Stimulated activated CD4-positive, alpha-beta T cell treated with anti-CD3 and anti-CD28 coated beads, Interleukin-15, amount 100 ng/mL, for 24 hours (primary cell): ENCODE measurements at places on chromosomes 4 and X.

DNA sequence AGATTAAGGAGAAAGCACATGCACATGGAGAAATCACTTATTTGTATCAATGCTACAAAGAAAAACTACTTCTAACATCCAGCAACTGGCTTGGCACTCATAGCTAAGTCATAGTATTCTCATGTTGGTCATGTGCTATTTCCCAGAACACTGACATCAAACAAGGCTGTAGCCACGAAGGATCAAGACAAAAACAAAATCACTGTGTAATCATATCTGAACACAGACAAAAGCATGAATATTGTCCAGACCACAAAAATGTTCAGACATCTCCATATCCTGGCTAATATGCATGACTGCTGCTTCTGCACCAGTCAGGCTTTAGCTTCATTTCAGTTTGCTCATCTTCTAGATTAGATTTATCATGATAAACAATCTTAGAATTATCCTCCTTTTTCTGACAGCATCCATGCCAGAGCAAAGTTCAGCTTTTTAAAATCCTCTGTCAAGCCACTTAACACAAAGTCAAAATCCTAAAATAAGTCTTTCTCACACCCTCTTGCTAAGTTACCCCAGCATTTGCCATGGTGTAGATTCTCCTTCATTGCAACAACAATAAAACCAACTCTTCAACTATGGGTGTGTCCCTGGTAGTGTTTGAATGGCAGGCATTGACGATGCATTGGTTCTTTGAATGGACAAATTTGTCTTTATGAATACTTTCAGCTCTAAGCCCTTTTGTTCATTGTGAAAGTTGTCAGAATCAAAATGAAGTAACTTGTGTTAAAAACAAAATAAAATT lies 39.1 kb upstream of the NPFFR2 start:
- DNase-seq, result no peak

DNA sequence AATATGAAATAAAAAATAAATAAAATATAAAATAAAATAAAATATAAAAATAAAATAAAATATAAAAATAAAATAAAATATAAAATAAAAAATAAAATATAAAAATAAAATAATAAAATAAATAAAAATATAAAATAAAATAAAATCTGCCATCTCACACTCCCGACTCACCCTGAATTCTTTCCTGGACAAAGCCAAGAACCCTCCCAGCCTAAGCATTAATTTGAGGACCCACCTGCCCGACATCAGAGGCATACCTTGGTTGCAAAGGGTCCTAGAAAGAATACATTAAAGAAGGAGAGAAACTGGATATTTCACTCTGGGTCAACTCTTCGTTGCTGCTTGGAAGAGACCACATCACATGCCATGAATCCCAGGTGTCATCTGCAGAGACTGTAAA lies 138.3 kb downstream of the CRLF2 start:
- DNase-seq, result no peak

DNA sequence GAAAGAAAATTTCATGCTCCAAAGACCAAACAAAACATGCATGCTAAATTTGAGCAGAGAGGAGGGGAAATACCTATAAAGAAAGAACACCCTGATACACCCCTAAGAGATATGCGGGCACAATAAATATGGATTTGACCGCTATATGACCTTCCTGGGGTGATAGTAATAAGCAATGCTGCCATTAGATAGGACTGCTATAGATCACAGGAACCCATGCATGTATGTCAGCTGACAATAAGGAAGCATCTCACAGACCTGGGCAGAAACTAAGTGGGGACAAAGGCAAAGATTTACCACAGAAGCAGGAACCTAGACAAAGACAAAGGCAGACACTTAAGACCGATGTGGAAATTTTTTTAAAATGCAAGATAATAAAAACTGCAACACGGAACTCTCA lies 21.3 kb downstream of the ZNF721 start:
- no peak for DNase-seq

GRCh38 chrX:40266490-40267333 lies 169.0 kb upstream of the BCOR start:
- peak; percentile 67 for DNase-seq

GRCh38 chr4:125432078-125432477 lies 117.3 kb downstream of the FAT4 start:
- DNase-seq, result no peak

DNA sequence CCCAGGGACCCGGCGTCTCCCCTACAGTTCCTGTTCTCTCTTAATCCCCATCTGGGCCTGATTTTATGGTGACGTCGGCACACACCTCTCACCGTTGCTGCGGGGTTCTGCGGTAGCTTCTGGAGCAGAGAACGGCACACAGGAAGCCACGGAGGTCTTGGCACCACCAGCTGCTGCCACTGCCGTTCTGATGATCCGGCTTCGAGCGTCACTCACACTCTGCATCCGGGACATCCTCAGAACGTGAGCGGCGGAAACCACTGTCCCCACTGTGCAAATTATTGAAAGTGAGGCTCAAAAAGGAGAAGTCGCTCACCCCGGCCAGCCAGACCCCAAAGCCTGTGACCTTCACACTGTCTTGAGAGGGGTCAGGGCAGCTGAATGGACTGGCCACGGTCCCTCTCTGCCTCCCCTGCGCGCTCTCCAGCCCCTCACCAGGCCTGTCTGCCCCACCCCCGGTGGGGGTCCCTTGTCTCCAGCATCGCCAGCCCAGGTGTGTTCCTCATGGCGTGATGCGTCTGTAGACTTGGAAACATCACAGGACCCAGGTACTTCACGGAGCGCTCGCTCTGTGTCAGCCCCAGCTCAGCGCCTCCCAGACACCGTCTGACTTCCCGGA lies 201.1 kb downstream of the AFAP1 start:
- no peak for DNase-seq

DNA sequence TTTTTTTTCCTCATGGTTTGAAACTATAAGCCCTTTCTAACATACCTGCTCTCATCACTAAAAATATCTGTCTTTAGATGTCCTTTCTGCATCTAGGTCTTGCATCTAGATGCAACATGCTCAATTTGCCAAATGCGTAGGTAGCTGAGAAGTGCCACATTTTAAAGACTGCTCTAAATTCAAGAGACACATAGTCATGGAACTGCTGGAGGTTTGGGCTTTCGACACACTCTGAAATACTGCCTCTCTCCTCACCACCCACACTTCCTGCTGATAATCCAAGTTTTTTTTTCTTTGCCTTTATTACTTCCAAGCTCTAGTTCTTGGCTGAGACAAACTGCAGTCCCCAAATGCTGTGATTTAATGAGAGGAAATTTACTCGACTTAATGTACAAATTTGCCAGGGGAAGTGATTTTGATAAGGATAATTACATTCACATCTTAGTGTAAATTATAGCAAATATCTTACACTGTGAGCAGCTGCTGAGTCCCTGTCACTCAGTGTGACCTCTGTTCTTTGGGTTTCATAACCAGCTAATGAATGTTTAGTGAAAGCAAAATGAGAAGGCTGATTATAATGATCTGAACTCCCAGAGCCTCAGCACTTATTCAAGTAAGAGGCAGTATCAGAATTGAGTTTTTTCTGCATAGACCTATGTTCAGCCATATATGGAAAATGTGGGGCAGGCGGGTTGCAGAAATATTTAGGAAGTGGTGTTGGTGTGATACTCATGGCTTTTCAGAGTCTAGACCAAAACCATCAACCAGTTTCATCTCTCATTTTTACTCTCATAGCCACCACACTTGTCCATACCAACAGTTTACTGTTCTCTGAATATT lies 31.3 kb downstream of the DRD5 start:
- DNase-seq, result no peak

DNA sequence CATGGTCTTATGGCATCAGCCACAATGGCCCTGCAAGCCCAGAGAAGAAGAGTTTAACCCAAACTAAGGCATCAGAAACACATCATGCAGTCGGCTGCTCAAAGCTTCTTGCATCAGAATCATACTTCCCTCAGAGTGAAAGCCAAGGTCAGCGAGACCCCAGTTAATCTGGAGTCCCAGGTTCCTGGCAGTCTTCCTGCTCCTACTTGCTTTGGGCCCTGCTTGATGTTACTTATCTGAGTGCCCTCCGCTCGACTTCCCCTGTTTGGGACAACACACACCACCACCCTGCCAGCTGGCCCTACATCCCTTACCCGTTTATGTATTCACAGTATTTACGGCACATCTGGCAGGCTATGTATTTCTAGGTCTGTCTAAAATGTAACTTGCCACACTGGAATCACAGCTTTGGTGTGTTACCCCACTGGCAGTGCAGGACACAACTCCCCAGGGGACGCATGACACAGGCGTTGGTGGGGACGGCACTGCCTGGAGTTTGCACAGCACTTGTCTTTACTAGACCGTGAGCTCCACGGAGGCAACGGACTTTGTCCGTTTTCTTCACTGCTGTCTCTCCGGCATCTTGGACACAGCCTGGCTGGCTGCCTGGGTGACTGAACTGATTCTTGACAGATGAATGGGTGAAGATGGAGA lies 22.8 kb downstream of the CRMP1 start:
- DNase-seq, result no peak

DNA sequence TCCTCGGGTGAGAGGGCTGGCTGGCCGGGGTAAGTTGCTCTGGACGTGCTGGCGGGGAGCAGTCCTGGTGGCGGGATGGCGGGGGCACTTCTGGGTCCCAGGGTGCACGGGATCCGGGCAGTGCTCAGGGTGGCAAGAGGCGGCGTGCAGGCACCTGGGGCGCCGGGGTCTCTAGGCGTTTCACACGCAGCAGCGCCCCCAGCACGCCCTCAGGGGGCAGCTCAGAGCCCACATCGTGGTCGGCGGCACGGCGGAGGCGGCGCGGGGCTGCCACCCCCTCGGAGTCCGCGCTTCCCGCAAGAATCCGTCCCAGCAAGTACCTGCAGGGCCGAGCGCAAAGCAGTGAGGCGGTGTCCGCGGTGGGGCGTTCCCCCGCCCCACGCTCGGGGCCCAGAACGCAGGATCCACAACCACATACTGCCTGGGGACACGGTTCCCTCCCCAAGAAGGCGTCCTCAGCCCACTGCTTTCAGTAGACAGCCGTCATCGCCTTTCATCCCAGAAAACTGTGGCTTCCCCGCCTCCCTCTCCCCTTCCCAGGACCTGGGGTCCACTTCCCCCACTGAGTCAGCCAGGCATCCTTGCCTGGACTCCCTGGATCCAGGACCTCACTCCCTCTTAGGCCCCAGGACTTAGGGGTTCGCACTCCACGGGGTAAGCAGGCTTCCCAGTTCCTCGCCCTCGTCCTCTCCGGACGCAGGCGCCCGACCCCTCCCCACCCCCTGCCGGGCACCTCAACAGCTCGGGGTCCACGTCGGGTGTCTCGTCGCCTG lies 4.1 kb downstream of the PCSK1N start:
- DNase-seq, result no peak

- DNase-seq, result no peak
Measured at GRCh38 chrX:39886282-39886681, 211.5 kb downstream of the BCOR start.

DNA sequence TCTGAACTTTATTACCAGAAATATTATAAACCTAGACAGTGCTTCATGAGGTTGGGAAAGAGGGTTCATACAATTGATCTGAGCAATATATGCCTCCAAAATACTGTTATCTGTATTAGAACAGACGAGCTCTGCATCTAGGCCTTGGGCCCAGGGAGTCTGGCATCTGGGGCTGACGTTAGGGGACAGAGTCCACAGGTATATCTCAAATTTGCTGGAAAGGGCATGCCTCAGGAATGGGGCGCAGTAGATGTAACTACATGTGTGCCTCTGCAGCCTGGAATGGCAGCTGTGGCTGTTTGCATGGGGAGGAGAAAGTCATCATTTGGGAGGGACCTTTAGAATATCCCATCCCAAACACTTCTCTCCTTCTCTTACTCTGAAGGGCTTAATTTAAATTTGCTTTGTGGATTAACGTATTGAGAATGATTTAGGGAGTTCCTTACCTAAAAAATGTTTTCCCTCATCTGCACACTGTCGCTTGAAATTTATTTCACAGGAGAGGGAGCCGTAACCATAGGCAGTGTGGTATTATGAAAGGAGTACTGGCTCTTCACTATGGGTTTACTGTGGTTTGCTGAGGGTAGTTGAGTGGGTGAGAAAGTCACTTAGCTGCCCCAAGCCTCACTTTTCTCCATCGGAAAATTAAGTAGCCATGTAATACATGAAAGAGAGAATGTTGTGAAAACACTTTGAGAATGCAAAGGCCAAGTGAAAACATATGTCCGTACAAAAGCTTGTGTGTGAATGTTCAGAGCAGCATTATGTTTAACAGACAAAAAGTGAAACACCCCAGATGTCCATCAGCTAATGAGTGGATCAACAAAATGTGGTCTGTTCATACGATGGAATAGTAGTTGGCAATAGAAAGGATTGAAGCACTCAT lies 5.9 kb downstream of the ADD1 start:
- no peak for DNase-seq

GRCh38 chrX:77953708-77954107 lies 15.7 kb downstream of the PGAM4 start:
- DNase-seq, result no peak

DNA sequence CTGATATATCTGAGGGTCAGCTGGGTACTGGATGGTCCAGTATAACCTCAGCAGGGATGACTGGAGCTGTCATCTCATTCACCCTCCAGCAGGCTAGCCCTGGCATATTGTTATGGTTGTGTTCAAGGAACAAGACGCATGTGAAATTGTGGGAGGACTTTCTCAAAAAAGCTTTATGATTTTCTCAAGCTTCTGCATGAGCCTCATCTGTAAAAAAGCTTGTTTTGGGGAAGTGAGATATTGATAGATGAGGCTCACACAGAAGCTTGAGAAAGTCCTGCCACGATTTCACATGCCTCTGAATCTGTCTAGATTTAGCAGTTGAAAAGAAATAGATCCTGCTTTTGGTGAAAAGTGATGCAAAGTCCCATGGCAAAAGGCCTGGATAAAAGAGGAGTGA lies 93.4 kb downstream of the SPCS3 start:
- no peak for DNase-seq

DNA sequence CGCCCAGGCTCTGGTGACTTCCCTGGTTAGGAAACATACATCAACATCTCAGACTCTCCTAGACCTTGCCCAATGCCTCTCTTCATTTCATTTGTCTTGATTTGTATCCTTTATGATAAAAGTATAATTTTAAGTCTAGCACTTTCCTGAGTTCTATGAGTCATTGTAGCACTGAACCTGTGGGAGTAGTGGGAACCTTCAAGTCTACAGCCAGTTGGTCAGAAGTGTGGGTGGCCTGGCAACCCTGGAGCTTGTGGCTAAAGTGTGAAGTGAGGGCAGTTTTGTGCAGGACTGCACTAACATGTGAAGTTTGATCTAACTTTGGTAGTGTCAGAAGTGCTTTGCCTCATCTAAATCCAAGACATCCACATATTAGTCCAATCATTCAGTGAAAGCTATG lies 259.3 kb upstream of the IGFBP7 start:
- no peak for DNase-seq
